ENCODE measurements at places on chromosomes 7 and 10.

- DNase-seq, result no peak
These were observed 7.5 kb upstream of the FAM171A1 start for GRCh38 chr10:15378569-15378968.

DNA sequence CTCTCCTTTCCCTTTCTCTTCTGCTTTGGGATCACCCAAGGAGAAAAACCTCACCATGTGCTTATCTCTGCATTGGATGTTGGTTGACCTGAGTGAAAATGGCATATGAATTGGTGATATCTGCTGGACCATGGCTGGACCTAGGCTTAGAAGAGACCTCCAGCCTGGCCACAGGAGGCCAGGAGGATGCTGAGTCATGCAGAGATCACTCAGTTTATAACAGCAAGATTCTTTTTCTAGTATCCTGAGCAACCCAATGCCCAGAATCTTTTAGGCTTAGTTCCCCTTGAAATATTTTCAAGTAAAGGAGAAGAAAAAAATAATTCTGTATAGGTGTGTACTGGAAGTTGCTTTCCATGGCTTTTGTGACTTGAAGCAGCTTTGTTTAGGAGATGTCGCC, 236.3 kb downstream of the KLF6 start:
- no peak for DNase-seq

DNA sequence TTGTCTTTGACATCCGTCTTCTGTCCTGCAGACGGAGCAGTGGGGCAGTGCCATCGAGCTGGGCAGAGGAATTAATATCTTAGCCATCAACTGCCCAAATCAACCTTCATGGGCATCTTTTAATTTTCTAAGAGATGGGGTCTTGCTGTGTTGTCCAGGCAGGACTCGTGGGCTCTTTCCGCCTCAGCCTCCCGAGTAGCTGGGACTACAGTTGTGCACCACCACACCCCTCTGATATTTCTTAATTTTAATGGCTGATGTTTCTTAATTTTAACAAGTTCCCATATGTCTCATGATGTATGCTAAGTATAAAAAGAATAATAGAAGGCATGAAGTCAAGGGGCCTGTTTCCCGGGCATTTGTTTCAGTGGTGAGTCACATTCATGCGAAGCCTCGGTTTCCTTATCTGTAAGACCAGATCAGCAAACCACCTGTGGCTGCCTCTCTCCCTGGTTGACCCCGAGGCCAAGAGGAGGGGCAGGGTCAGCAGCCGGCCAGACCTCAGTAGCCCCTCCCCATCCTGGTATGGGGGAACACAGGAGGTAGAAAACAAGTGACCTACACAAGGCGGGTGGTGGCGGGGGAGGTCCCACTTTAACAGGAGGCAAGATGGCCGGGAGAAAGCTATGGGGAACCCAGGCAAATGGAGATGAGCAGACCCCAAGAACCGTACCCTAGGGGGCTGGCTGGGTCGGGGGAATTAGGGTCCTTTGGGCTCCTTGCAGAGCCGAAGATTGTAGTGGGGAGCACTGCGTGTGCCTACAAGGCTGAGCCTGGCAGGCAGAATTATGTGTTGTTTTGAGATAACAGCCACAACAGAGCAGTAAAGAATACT, 85.5 kb downstream of the CUX1 start:
- no peak for DNase-seq

DNA sequence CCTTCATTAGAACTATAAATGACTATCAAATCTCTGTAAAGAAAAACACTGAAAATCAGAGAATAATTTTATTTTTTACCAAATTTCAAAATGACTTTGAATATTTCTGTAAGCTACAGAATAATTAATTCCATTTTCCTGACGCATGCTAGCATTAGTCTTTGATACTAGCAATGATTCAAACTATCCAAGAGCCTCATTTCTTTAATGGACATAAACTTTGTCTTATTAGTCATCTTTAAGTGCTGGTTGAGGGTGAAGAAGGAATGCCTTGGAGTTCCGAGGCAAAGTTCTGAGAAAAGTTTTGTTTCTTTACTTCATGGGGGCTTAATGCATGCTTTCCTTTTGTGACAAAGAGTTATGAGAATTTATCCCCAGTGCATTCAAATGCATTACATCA, 137.3 kb downstream of the AGMO start:
- no peak for DNase-seq

- DNase-seq, result no peak
These were observed 57.5 kb downstream of the FHIP2A start for GRCh38 chr10:114879093-114879492.

DNA sequence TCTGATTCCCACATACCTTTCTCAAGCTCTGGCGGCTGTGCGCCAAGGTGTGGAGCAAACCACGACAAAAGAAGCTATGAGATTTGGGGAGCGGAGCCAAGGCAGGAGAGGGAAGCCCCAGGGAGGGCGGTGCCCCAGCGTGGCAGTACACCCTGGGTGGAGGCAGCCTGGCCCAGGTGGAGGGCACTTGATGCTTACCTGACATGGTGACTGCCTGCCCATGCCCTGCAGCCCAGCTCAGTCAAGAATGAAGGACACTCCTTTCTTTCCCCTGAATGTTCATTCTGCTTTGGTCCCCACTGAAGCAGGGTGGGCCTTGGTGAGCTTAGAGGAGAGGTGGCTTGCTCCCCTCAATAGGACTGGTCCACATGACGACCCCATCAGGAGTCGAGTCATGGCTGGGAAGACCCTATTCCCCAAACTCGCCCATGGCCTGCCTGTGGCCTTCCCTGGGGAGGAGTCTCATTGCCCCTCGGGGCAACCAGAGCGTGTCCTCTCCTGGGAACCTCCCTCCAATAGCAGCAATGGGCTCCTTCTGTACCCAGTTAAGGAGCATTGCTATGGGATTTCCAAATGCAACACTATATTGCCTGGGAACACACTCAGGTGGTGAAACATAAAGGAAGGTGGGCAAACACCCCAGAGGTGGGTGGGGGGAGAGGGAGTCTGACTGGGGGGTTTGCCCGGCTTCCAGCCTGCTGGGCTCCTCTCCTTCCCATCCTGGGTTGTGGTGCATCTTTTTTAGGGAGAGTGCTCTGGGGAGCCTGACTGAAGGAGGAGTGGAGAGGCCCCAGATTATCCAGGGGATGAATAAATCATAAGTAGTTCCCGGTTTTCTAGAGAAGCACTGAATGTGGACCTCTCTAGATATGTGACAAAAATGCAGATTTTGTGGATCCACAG, 22.7 kb downstream of the RAMP3 start:
- no peak for DNase-seq

GRCh38 chr10:67385089-67385488, 310.9 kb downstream of the CTNNA3 start:
- DNase-seq, result no peak

DNA sequence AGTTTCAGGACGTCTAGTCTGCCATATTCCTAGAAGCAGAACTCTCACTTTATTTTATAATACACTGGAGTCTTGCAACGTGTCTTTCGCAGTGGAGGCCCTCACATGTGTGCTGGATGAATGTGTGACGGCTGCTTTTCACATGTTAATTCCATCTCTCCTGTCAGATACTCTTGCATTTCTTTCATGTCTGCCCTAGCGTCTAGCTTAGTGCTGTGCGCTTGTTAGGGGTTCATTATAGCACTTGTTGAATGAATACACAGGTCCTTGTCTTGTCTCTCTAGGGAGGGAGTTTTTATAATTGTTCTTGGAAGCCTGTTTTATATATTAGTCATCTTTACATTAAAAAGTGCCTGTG, 94.4 kb downstream of the MAP3K8 start:
- no peak for DNase-seq

DNA sequence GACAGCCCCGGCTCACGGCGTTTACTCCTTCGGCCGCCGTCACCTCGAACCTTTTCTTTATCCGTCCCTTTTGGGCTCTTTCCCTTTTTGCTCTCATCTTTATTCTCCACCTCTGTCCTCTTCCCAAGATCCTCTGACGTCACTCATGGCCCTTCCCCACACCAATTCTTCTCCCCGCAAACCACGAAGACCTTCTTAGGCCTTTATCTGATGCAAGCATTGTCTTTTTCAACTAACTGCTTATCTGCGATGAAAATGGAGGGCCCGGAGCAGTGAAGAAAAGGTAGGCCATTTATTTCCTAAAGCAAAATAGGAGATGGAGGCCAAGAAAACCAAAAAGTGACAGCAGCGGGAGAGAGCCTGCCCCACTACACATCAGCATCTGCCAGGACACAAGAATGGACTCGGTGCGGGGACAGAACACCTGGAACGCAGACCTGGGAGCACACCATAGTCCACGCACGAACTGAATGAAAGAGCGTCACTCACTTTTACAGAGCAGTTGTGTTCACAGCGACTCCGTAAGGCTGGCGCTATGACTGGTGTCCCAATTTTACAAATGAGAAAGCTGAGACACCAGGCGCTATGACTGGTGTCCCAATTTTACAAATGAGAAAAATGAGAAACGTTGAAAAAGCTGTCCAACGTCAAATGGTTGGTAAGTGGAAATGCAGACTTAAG, 45.3 kb downstream of the ZNF777 start:
- DNase-seq, result no peak

GRCh38 chr7:86130268-86130667, 513.4 kb upstream of the GRM3 start:
- no peak for DNase-seq

DNA sequence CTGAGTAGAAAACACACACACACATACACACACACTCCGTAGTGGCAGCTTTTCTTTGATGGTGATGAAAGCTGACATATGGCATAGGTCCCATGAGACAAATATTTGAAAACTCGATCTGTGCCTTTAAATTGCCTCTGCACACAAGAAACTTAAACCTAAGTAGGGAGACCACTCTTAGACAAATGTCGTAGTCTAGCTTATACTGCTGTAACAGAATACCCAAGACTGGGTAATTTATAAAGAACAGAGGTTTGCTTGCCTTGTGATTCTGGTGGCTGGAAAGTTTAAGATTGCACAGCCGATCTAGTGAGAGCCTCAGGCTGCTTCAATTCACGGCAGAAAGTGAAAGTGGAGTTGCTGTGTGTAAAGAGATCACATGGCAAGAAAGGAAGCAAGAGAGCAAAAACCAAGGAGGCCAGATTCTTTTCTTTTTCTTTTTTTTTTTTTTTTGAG, 489.4 kb upstream of the SORCS1 start:
- peak; percentile 8 for DNase-seq

GRCh38 chr10:47294501-47294900, 5.5 kb upstream of the GDF10 start:
- DNase-seq, result no peak

DNA sequence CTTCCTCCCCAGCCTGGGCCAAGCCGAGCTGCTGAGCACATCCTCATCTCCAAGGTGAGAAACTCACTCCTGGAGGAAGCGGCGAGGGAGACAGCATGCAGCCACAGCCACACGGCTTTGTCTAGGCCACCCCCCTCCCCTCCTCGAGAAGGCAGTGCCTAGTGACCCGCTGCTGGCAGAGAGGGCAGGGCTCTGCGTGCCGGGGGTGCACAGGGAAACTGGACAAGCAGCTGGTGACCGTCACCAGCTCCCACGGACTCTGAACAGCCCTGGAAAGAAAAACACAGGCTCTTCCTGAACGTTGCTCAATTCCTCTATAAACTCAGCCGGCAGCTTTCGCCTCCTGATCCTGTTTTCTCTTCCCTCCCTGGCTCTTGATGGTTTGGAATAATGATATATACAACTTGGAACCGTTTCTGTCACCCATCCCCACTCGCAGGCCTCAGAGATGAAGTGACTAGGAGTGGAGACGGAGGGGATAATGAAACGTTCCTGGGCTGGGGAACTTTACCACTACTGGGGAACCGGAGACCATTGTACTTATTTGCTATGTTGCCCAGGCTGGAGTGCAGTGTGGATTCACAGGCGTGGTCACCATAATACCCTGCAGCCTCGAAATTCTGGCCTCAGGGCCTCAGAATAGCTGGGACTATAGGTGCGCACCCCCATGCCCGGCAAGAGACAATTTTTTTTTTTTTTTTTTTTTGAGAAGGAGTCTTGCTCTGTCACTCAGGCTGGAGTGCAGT, 19.3 kb downstream of the PAPOLB start:
- no peak for DNase-seq

DNA sequence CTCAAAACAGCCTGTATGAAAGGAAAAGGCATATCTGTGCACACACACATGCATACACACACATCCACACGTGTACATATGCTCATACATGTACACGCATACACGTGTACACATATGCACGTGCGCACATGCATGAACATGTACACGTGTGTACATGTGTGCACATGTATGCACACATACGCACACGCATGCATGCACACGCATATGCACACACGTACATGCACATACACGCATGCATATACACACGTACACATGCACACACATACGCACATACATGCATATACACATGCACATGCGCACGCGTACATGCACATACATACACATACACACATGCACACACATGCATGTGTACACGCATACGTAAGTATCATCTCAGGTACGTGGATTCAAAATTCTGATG, 19.4 kb downstream of the DIP2C start:
- no peak for DNase-seq

DNA sequence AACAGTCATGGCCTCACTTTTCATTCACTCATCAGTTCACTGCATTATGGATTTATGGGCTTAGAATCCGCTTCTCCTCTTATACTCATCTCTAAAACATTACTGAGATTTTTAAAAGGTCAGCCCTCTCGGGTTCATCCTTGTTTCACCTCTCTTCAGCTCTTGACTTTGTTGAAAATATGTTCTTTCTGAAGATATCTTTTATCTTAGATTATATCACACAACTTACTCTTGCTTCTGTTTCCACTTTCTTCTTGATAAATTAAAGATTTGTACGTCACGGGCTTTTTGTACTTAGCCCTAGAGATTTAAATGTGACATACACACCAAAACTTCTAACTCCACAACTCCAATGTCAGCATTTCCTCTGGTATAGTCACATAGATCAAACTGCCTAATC, 342.5 kb upstream of the TMEM229A start:
- DNase-seq, result no peak

- no peak for DNase-seq
These were observed 7.3 kb upstream of the RHOBTB1 start for GRCh38 chr10:60951272-60951724.
